ENCODE measurements at places on chromosomes 3 and 15.

- no peak for DNase-seq
These were observed 80.0 kb downstream of the COL6A5 start for GRCh38 chr3:130425484-130425883.

GRCh38 chr3:46318207-46318927 is 35.5 kb upstream of the CCR2 start:
- no peak for DNase-seq

DNA sequence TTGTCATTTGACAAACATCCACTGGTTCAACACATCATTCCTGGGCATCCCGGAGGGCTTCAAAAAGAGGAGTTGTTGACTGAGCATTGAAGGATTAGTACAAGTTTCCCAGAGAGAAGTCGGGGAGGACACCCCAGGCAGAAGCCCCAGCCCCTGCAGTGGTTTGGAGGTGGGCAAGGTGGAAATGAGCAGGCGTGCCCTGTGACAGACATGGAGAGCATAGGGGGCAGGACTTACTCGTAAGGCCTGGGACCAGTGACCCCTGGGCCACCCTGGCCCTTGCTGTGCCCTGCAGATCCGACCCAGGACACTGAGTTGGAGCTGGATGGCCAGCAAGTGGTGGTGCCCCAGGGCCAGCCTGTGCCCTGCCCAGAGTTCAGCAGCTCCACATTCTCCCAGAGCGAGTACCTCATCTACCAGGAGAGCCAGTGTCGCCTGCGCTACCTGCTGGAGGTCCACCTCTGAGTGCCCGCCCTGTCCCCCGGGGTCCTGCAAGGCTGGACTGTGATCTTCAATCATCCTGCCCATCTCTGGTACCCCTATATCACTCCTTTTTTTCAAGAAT is 5.9 kb downstream of the PARP3 start:
- no peak for DNase-seq

- DNase-seq = no peak
These were observed 105.6 kb downstream of the NFKBIZ start for GRCh38 chr3:101954936-101955335.

- no peak for DNase-seq
These were observed 207.7 kb downstream of the PLOD2 start for GRCh38 chr3:145953316-145953715.

DNA sequence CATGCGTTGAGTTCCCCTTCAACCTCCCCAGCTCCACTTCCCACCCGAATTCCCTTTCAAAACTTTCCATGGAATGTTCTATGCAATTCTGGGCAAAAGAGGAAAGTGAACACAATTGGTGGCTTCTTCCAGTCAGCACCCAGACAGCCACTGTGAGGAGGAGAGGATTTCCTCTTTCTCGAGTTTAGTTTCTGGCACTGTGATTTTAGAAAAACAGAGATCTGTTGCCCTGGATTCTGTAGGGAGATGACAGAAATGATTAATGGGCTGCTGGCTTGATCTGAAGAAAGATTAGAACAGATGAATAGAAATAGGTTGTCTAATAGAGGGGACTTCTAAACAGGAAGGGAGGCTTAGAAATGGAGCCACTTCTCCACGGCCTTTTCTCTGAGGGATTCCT is 172.0 kb downstream of the MCTP2 start:
- no peak for DNase-seq

DNA sequence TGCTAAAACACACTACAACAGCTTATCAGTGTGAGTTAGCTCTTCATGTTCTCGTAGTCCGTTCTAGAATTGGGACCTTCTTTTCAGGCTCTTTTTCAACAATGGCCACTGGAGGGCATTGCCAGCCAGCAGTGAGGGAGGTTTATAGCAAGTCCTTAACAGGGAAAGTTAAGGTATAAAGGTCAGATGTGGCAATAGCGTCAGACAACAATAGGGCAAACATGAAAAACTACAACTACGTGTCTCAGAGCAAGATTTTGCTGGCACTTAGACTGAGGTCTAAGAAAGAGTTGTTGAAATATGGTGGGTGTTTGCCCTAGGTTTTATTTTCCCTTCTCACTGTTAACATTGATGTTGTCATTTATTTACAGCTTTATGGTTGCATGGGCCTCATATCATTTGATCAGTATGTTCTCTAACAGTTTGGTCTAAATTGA is 161.4 kb downstream of the GMNC start:
- DNase-seq = no peak

DNA sequence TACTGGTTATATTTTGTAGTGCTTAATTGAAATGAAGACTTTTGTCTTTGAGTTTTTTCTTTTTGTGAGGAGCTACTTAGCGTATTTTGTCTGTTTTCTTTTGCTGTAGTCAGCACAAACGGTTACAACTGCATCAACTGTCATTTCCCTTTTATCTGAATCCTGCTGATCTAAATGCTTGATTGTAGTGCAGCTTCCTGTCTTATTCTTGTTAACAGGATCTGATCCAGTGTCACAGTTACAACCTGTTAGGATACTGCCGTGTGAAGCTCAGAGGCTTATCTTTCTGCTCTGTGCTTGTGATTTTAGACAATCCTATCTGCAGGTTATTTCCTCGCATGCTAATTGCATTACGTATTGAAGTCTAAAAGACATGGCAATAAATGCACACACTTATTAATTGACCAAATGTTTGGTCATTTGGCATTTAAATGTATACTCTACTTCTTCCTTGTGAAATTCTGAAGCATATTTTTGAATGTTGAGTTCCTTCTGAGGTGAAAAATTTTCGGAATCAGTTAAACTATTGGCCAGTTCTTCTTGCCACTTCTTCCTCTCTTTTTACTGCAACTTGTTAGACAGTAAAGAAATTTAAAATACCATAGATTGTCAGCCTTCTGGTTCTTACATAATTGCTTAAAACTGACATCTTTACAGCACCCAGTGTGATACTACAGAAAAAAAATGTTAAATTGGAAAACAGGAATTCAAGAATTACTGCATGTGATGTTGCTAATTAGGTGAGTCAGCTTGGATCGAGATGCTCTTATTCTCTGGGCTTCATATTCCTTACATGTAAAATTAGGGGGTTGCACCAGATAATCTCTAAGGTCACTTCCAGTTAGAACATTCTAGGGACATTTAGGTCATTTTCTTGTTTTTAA is 168.2 kb downstream of the MBNL1 start:
- DNase-seq = no peak

GRCh38 chr3:53402326-53402725 is 55.0 kb upstream of the DCP1A start:
- no peak for DNase-seq

DNA sequence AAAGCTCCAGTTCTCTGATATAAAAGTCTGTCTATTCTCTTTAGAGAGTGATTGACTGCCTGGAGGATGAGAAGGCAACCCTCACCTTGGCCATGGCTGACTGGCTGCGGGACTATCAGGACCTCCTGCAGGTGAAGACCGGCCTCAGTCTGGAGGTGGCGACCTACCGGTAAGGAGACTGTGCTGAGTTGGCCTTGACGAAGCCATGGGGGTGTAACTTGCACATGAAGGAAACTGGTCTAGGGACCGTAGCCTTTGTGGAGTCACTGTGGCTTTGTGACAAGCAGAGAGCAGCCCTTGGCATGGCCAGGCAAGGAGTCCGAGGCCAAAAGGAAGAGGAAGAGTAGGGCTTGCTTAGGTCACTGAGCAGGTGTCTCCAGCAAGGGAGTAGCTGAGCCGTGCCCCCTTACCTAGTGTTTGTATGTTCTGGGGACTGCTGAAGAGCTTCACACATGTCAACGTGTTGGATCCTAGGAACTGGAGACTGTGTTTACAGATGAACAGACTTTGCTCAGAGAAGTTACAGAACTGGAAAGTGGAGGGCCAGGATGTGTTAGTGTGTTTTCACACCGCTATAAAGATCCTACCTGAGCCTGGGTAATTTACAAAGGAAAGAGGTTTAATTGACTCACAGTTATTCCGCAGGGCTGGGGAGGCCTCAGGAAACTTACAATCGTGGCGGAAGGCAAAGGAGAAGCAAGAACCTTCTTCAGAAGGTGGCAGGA is 8.8 kb downstream of the SYNM start:
- DNase-seq = no peak

- no peak for DNase-seq
These were observed 50.8 kb downstream of the RBMS3 start for GRCh38 chr3:29331456-29332194.

DNA sequence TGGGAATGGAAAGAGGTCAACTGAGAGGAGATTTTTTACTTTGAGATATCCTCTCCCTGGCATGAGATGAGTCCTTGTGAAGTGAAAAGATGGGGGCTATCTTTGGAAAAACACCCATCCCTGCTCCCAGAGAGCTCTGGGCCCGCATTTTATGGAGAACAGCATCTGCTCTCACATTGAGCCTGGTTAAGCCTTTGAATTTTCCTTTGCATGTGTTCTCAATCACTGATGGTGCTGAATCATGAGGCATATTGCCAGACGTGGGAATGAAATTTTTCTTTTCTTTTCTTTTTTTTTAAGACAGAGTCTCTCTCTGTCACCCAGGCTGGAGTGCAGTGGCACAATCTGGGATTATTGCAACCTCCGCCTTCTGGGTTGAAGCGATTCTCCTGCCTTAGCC is 24.4 kb downstream of the TMEM45A start:
- DNase-seq = no peak

DNA sequence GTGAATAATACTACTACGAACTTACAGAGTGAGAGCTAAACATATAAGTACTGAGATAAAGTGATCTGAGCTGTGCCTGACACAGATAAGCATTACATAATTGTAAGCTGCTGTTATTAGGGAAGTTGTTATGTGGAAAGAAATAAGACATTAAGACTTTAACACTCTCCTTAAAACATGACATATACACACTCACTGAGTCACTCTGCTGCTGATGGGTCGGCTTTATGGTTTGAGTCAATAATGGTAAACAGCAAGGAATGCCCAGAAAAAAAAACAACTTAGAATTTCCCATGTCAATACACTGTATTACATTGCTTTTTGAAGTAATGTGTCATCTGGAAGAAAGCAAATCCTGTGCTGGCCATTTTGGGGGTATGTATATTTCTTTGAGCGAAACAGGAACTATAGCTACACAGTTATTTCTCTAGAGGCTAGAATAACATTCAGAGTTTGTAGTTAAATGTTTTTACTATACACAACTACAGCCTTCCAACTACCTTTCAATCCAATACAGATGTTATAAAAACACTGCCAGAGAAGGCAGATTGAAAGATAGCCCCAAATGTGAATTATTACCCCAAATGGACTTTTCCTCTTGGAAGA is 22.8 kb upstream of the SPRED1 start:
- DNase-seq = no peak

GRCh38 chr3:153023896-153024295 is 138.1 kb upstream of the RAP2B start:
- DNase-seq = no peak

- DNase-seq = no peak
These were observed 23.0 kb upstream of the BFSP2 start for GRCh38 chr3:133376810-133377209.

- DNase-seq = no peak
These were observed 1103.1 kb downstream of the ROBO2 start for GRCh38 chr3:78143000-78143399.

- DNase-seq = no peak
These were observed 25.3 kb downstream of the TRANK1 start for GRCh38 chr3:36919439-36920160.

GRCh38 chr3:188001093-188001492 is 152.9 kb upstream of the LPP start:
- no peak for DNase-seq

DNA sequence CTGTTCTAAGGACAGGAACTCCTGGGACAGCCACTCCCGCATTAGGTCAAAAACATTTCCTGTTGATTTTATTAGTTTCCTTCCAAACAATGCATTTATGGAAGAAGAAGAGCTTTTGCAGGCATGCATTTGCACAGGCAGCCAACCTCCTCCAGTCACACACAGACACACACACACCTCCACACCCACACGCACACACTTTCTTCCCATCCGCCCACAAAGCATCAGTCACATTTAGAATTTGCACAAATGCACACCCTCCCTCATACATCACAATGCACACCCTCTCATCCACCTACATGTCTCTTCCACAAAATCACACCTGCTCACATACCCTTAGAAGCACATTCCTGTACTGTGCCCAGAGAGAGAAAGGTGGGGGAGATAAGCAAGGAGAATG is 4.1 kb upstream of the TYRO3 start:
- DNase-seq = no peak

DNA sequence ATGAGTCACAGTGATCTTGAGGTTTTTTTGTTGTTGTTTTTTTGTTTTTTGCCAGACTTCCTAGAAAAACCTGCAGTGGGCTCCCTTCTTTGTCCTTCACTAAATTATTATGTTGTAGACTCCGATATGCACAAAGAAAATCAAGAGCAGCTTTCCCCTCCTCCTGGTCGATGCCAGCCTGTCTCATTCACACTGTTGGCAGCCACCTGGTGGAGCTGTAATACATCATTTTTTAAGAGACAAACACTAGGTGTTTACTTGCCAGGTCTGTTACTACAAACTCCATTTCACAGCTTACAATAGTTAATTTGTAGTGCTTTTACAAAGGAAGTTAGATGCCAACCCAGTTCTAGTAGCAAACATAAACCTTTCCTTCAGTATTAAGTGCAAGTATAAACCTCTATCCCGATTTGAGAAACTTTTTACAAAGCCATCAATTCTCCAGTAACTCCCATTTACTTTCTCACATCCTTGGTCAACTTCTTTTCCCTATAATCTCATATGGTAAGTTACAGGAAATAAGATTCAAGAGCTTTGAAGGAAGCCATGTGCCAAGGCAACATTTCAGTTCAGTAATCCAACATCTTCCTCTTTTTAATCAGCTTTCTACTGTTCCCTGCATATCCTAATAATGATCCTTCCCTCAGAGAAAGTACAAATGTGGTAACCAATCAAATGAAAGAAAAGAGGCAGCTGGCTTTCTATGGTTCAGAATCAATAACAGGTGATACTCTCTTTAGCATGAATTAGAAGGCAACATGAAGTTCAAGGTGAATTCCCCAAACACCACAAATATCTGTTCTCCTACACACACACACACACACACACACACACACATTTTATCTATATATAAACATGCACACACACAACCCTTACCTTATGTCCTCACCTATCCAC is 14.0 kb downstream of the AAGAB start:
- no peak for DNase-seq

GRCh38 chr3:49673121-49673714 is 933 bp upstream of the APEH start:
- DNase-seq = no peak

- DNase-seq = no peak
These were observed 34.0 kb downstream of the WWTR1 start for GRCh38 chr3:149623824-149624223.

GRCh38 chr3:24027946-24028345 is 82.9 kb downstream of the NR1D2 start:
- DNase-seq = no peak

DNA sequence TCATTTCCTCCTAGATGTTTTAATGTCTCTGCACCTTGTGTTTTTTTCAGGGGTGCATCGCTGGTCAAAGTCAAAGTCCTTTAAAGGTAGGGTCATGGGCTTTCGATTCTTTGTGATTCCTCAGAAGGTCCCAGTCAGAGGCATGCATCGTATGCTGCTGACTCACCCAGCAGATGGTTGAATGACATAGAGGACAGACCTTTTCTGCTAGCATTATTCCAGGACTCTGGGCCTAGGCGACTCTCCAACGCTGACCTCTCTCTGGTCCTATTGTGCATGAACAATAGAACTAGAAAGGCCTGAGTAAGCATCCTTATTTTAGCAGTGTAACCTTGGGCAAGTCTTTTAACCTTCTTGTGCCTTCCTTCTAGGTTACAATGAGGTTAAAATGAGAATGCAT is 75.9 kb downstream of the DGKG start:
- no peak for DNase-seq

- DNase-seq = no peak
These were observed 8.8 kb upstream of the MGA start for GRCh38 chr15:41651373-41651772.
